ENCODE measurements at places on chromosomes 1 and 21.

DNA sequence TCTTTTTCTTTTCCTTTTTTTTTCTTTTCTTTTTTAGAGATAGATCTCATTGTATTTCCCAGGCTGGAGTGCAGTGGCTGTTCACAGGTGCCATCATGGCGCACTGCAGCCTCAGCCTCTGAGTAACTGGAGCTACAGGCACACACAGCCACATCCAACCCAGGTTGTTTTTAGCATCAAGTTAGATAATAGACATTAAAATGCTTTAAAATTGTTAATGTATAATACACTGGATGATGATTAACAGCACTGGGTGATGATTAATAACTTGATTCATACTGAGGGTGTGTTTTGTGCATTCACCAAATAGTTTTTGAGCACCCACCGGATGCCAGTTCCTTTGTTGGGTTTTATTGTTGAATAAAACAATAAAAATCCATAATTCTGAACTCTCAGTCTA, 75.2 kb downstream of the BEND5 start:
- no peak for DNase-seq

- DNase-seq = no peak
Observed at GRCh38 chr1:56034222-56034621, 545.1 kb downstream of the PLPP3 start.

GRCh38 chr1:241985787-241986186, 13.1 kb downstream of the MAP1LC3C start:
- no peak for DNase-seq

DNA sequence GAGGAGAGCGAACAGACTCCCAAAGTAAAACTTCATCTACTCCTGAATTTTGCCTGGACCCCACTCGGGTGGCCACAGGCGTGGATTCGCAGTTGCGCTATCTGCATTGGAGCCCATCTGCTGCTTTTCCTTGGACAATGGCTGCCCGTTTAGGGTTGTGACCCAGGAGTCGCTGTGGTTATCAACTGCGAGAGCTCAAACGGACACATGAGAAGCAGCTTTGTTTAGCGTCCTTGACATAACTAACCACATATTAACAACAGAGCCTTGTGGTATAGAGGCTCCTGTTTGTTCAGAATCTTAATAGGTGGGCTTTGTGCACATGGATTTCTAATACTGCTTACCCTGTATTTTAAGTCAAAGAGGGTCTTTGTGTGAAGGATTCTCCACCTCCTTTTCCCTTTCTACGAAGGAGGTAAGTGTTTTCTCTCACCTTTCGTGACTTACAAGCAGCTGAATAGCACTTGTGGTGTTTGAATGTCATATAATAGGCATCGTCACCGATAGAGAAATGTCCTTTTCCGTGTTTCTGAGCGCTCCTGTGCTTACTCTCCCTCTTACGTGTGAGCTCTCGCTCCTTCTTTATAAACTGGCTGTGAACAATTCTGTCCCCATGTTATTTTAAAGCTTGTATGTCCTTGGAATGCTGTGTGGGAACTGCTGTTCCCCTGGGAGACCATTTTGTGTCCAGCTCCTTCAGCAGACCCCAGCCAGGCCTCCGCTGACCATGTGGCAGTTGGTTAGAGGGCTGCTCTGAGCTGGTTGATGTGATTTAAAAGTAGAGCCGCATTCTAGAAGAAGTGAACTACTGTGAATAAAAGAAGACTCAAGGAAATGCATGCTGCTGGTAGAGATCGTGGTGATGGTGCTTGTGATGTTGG, 441.4 kb downstream of the RPS6KC1 start:
- DNase-seq = no peak

- DNase-seq = no peak
Observed at GRCh38 chr1:53468374-53468773, 9.2 kb downstream of the DMRTB1 start.

DNA sequence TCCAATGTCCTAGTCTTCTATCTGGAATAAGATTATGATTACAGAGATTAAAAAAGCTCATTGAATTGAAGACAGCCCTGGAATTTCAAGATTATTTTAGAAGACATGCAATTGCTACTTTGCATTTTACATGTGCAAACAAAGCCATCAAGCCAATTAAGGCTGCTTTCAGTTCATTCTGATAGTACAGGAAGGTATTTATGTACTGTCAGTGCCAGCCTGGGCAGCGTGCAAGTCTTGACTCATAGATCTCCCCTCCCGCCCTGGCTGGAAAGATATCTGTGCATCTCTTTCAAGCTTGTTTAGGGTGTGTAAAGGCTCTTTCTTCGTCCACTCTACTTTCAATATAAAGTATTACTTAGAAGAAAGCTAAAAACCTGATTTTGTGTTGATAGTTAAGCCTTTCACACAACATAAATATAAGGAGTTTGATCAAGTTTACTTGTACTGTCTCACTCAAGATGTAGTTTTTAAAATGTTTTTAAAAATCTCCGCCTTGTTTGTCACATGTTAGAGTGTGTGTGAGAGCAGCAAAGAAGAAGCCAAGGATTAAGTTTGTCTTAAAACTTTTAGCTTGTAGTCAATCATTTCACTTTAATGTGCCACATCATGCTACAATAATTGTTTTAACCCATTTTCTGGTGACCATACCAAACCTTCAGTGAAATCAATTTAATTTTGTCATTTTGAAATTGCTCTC, 13.6 kb upstream of the LYPLAL1 start:
- DNase-seq = no peak

- no peak for DNase-seq
Observed at GRCh38 chr1:92038695-92039346, 9.0 kb downstream of the EPHX4 start.

- no peak for DNase-seq
Observed at GRCh38 chr1:239868058-239868832, 223.4 kb upstream of the FMN2 start.

GRCh38 chr1:203278082-203278884, 27.0 kb upstream of the BTG2 start:
- DNase-seq = no peak

GRCh38 chr1:29392486-29393450, 156.4 kb downstream of the PTPRU start:
- DNase-seq = no peak

GRCh38 chr1:154873321-154873950, 3.4 kb upstream of the KCNN3 start:
- no peak for DNase-seq

DNA sequence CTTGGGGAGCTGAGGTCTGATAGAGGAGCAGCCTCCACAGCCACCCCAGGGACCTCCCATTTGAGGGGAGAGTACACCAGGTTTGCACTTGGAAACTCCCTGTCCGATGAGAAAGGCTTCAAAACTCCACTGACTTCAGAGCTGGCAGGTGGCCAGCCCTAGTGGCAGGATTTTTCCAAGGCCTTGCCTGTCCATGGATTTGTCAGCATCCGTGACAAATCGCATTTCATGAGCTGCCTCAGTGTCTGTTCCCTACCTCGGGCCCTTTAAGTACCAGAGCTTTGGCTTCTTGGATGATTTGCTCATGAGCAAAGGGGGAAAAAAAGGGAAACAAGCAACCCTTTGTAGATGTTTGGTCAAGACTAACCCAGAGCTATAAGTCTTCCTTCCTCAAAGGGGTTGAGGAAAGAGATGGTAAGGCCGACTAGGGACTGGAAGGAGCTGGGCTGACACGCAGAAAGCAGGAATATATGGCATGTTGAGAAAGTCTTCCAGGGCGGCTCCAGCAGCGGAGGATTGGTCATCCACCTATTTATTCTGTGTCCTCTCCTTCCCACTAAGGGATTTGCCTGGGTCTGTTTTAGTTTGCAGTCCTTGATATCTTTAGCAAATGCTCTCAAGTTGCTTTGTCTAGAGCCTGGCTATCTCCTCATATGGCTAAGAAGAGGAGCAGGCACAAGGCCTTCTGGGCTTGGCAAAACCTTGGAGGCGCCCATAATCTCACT, 2.7 kb upstream of the HSPG2 start:
- DNase-seq = no peak

GRCh38 chr1:2801535-2802291, at the start of gene TTC34:
TTC34 (minus strand) TSS chr1:2801693; CDS start chr1:2800827, 866 bp downstream.
- DNase-seq = no peak

GRCh38 chr21:16978309-16978895, 534.4 kb upstream of the CXADR start:
- DNase-seq = no peak

- no peak for DNase-seq
Observed at GRCh38 chr1:27505420-27505680, 15.4 kb upstream of the WASF2 start.

GRCh38 chr1:240424740-240425464, 187.1 kb downstream of the GREM2 start:
- no peak for DNase-seq

- no peak for DNase-seq
Observed at GRCh38 chr1:147215540-147215916, 9.6 kb downstream of the FMO5 start.

DNA sequence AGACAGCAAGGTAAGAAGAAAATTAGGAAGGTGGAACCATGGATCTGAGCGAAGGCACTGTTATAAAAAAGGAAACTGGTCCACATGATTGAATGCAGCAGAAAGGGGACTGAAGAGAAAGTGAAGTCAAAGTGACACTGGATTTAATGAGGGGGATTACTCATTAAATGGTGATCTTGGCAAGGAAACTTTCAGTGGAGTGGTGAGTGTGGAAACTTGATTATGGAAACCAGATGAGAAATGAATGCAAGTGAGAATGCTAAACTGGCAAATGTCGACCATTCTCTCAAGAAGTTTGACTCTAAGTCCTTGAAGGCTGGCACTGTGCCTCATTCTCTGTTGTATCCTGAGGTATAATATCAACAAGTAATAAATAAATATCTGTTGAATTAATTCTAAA, 23.3 kb downstream of the COLGALT2 start:
- no peak for DNase-seq

DNA sequence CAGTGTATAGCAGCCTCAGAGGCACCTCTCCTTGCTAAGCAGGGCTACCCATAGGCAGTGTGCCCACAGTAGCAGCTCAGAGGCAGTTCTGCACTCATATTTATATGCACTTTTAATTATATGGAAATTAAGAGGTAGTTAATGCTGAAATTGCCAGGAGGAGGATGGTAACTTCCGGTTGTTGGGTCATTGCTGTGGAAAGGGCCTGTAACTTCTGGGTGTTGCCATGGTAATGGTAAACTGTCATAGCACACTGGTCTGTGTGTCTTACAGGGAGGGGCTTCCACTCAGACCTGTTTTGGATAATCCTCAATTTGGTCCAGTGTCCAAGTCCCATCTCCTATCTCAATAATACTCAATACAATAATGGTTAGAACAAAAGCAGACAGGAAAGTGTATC, 7.6 kb downstream of the CFH start:
- DNase-seq = no peak

GRCh38 chr1:103783944-103784377, 34.3 kb downstream of the AMY1C start:
- DNase-seq = no peak

- no peak for DNase-seq
Observed at GRCh38 chr1:226825037-226825745, 45.2 kb upstream of the PSEN2 start.

GRCh38 chr1:202150187-202150586, 5.7 kb upstream of the ARL8A start:
- no peak for DNase-seq

GRCh38 chr1:59570524-59570923, 244.2 kb upstream of the HOOK1 start:
- DNase-seq = no peak

DNA sequence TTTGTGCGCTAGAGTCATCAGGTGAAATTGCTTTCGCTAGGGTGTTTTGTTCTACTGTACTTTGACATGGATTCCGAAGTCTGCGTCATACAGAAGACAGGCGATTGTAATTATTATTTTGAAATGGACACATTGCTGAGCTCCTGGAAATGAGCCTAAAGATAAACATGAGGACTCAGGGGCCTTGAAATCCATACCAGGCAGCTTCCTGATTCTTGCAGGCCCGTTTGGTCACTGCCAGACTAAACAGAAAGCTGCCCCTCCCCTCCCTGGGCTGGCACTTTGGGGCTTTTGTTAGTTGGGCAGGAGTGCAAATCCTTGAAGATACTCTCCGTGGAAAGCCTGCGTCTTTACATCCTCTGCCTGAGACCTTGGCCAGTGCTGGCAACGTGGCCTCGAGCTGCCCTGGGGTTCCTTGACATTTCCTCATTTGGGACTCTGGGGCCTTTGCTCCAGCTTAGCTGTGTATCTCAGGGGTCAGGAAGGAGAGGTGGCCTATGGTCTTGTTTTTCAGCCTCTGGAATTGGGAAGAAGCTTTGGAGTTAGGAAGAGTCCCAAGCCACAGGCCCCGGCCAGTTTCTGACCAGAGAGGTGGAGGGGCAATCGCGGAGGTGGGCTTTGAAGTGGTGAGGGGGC, 26.9 kb upstream of the KCNE2 start:
- no peak for DNase-seq

GRCh38 chr1:22645931-22646330, 2.5 kb downstream of the C1QC start:
- DNase-seq = no peak

DNA sequence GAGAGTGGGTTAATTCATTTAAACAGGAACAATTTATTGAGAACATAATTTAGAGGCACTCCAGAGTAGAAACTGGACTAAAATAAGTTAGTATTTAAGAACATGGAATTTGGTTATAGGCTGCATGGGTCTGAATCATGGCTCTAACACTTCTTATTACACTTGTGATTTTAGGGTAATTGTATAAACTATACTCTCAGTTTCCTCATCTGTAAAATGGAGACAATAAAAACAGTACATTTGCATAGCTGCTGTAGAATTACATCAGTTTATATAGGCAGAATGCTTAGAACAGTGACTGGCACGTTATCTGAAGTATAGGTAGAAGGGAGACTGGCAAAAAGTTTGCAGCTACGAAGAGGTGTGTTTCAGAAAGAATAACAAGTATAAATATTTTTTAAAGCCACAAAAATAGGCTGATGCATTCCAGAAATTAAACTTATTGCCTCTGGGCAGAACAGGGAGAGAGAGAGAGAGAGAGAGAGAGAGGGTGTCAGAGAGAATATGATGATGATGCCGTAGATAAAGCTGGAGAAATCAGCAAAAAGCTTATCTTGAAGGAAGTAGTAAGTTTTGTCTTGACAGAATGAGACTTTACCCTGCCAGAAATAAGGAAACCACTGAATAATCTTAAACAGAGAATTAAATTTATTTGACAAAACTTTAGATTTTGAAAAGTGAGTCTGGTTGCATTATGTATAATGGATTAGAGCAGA, 8.1 kb upstream of the OR6K3 start:
- DNase-seq = no peak

DNA sequence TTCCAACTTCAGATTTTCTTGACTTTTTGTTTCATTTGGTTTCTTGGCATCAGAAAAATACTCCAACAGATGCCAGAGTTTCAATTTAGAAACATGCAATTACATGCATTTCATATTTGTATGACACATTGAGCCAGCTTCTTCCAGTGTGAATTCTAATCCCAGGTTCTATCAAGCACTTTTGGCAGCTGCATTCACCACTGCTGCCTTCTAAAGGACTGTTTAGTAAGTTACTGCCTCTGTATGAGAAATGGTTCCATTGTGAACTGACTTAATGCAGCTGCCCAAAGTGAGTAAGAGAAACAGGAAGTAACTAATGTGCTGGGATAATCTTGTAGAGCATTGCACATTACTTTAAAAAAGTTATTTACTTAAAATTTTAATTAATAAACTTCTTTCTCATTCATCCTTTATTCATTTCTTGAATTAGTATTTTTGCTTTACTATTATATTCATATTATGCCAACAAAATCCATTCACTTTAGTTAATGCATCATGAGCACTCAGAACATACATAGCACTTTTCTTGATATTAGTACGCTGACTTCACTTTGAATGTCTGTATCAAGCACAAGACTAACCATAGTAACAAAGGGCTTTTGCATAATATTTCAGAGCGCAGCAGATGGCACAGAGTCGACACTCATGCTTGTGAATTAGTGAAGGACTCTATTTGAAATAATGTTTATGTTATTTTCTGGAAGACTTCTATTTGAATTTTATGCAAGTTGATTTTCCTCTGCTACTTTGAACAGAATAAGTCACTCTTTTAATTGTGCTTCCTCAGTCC, 9.8 kb downstream of the RGS18 start:
- no peak for DNase-seq
